ENCODE measurements at places on chromosomes 1 and 21. TPM values are rescaled to one million over a fixed set of nuclear protein-coding genes. Genes with fewer than 3 reads are reported as not detected.

Gene GNAT2
- total RNA-seq: not detected

Gene TMEM61
- total RNA-seq: 8.2 TPM

Gene FLVCR1
- total RNA-seq: 3.6 TPM

Gene OR6K6
- not detected for total RNA-seq

Gene FAM167B
- total RNA-seq: 19.4 TPM

DNA sequence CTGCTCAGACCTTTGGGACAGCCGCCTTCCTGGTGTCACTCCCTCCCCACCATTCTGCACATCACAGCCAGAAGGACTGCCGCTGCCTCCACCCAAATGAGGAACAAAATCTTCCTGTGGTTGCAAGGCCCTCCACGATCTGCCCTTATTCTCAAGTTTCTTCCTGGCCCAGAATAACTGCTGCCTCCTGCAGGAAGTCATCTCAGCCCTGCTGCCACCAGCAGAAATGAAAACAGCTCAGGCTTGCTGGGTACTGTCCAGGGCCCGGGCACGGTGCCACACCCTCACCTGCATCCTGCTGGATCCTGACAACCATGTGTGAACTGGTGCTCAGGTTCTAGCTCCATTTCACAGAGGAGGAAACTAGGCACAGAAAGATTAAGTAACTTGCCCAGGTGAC, 2.8 kb downstream of the CLDN19 start:
- no peak for DNase-seq

- DNase-seq: no peak
Measured at GRCh38 chr1:8398677-8399076, 80.8 kb downstream of the SLC45A1 start.

DNA sequence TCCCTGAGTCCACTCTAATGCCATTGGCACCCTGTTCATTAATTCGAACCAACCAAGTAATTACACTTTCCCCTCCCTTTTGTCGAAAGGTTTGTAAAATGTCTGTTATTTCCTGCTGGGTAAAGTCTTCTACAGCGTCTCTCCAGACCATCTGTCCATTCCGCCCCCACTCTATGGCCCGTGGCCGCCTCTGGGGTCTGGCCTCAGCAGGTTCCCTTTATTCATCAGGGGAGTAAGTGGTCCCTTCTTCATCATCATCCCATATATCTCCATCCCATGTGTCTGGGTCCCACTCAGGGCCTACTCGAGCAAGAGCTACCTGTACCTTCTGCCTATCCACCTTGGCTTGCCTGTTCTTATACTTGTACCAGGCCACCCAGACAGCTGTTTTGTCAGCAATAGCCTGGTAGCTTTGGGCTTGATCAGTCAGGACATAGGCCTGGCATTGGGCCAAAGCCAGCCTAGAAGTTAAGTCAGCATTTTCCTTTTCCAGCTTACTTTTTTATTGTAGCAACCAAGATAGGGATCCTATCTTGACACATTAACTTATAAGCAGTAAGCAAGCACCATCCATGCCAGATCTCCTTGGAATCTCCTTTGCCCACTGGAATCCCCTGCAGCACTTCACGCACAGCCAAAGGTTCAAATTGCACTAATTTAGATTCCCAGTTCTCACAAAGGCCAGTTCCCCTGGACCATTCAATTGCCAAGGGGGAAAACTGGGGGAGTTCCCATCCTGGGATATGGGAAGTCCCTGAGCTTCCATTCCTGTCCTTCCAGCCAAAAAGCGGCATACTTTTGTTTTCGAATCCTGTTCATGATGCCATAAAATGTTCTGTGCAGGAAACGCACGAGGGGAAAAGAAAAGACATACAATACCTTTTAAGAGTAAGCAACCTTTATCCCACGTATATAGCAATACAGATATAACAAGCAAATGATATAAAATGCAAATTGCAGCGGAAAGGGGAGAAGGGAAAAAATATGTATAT, 6.6 kb upstream of the STUM start:
- DNase-seq: peak; percentile 51

GRCh38 chr1:29744684-29745490, 508.6 kb downstream of the PTPRU start:
- no peak for DNase-seq

GRCh38 chr1:51088474-51088873, 13.6 kb upstream of the C1orf185 start:
- DNase-seq: no peak

Gene FMO2
- 0.72 TPM for total RNA-seq

- DNase-seq: no peak
Measured at GRCh38 chr1:112872551-112872962, 83.4 kb downstream of the SLC16A1 start.

GRCh38 chr1:167938080-167938636, 1.3 kb upstream of the MPC2 start:
- DNase-seq: no peak

GRCh38 chr1:187476671-187477070, 647.9 kb downstream of the PLA2G4A start:
- no peak for DNase-seq

Data from adrenal gland (tissue), 19 donors.